ENCODE measurements at places on chromosomes 12 and 14. TPM values are rescaled to one million over a fixed set of nuclear protein-coding genes. Genes with fewer than 3 reads are reported as not detected.

GRCh38 chr14:63952933-63953437 lies 100.2 kb downstream of the SYNE2 start:
- DNase-seq, result no peak

DNA sequence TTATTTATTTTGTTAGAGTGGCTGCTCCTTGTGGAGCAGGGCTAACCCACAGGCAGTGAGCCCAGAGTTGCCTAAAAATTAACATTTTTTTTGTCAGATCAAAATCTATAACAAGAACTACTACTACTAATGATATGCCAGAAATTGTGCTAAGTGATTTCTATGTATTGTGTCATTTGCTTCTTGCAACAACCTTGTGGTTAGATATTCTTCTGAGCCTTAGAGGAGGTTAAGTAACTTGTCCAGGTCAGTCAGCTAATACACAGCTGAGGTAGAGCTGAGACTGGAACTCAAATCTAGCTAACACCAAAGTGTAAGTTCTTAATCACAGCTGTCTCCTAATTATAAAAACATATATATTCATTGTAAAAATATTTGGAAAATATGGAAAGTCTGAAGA lies 29.8 kb downstream of the CFL2 start:
- DNase-seq, result no peak

DNA sequence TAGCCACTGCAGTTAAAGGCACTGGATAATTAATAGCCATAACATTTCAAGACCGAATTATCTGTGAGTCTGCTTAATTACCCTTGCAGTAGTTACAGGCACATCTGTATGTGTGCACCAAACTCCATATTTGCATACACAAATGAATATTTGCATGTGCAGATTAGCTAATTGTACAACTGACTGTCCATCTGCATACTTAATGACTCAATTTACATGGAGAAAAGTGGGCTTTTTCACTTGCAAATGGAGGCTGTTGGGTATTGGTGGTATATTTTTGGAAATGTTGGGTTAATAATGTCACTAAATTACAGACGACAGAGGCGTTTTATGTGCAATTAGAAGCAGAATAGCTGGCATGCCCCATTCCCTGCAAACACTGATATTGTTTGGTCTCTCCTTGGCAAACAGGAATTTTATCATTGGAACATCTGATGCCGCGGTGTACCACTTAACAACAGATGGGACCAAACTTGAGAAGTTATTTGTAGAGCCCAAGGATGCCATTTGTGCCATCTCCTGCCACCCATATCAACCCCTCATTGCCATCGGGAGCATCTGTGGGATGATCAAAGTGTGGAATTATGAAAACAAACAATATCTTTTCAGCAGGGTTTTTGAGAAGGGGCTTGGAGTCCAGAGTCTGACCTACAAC lies 39.6 kb downstream of the CFAP251 start:
- no peak for DNase-seq

DNA sequence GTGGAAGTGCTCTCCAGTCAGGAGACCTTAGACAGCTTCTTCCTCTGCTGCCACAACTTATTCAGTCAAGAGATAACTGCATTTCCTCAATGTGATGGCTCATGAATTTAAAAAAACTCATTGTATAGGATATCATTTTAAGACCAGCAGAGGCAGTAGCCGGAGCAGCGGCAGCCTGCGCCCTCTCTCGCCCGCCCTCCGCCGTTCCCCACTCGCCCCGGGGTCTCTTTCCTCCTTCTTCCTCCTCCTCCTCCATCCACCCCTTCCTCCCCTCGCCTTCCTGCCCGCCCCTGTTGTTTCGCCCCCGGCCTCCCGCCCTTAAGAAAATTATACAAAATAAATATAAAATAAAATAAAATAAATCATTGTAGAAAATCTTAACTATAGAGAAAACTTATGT lies 687.6 kb downstream of the FLRT2 start:
- DNase-seq, result no peak

- DNase-seq, result no peak
Measured at GRCh38 chr12:42802785-42803189, 213.2 kb upstream of the PRICKLE1 start.

Gene RNFT2
- 14.6 TPM for total RNA-seq

Gene HOXC12
- not detected for total RNA-seq

GRCh38 chr14:89486961-89487360 lies 69.9 kb upstream of the FOXN3 start:
- DNase-seq, result no peak

Gene TMEM233
- total RNA-seq, result not detected

DNA sequence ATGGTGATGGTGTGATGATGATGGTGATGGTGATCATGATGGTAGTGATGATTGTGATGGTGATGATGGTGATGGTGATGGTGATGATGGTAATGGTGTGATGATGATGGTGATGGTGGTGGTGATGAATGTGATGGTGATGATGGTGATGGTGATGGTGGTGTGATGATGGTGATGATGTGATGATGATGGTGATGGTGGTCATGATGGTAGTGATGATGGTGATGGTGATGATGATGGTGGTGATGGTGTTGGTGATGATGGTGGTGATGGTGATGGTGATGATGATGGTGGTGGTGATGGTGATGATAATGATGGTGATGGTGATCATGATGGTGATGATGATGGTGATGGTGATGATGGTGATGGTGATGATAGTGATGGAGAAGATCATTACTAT lies 120.3 kb downstream of the ZNF664 start:
- no peak for DNase-seq

DNA sequence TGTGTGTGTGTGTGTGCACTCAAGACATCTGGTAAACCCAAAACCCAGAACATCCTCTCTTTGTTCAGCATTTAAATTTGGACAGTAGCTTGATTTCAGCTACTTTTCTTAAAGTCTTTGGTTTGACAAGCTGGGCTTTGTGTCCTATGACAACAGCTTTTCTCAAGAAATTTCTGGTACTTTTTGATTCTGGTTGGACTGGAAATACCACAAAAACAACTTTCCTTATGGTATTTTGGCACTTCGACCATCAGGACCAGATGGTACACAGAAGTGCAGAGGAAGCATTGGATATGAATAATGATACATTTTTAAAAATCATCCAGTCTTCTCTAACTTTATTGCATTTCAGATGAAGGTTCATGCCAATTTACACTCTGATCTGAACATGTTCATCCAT lies 286.6 kb upstream of the FLRT2 start:
- DNase-seq, result no peak

DNA sequence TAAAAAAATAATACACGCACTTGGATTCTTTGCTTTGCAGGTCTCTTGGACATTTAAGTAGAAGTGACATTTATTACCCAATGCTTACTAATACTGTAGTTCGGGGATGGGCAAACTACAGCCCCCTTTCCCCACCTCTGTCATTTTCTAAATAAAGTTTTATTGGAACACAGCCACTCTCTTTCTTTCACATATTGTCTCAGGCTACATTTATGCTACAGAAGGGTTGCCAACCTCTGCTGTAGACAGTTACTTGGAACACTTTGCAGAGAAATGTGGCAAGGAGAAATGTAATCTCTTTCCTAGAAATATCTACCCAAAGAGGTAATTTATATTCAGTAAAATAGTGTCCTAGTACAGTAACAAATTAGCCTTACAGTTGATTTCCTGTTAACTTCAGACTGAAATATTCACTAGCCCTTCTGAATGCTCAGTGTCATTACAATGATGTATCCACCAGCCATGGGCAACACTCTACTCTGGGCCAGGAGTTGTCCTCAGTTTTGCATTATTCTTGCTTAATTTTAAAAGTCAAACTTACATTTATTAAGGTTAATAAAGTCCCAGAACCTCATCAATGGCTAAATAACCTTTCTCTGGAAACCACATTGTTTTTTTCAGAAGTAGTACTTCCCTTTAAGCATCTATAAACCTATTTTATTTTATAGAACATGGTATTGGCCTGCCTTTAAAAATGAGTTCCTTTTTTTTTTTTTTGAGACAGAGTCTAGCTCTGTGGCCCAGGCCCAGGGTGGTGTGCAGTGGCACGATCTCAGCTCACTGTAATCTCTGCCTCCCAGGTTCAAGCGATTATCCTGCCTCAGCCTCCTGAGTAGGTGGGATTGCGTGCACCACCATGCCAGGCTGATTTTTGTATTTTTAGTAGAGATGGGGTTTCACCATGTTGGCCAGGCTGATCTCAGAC lies 269.6 kb upstream of the AMIGO2 start:
- DNase-seq, result no peak

GRCh38 chr14:61297581-61297980 lies 16.4 kb upstream of the TMEM30B start:
- no peak for DNase-seq

Gene GPR68
- 15.4 TPM for total RNA-seq

GRCh38 chr14:54487771-54488170 lies 1.0 kb downstream of the GMFB start:
- no peak for DNase-seq

DNA sequence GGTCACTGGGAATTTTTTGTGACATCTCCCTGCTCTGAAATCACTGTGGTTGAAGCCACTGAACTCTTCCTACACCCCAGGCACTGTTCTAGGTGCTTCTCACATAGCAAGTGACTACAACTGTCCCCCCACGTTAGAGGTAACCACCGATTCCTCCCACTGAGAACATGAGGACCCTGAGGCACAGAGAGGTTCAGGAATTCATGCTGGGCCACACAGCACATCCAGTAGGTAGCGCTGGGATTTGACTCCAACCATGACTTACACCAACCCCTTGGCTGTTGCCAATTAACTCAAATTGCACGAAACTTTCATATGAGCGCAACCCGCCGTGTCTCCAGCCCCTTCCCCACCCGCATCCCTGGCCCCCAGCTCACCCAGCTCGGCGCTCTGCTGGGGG lies 105.2 kb downstream of the RFLNA start:
- DNase-seq, result no peak

Gene IL23A
- total RNA-seq, result 29.6 TPM

GRCh38 chr14:71728386-71728785 lies 203.8 kb upstream of the RGS6 start:
- DNase-seq, result no peak

Gene TAS2R43
- not detected for total RNA-seq

Gene RTN1
- total RNA-seq, result 0.13 TPM

GRCh38 chr12:84070292-84070691 lies 842.3 kb downstream of the SLC6A15 start:
- DNase-seq, result no peak

Gene IKZF4
- total RNA-seq, result 11.0 TPM

Gene ANKS1B
- total RNA-seq, result 0.60 TPM

Gene LRP1-AS
- not detected for total RNA-seq

Gene OTX2
- not detected for total RNA-seq

Gene KCNJ8
- not detected for total RNA-seq

Gene ANO4
- not detected for total RNA-seq

GRCh38 chr12:127774828-127775227 lies 492.1 kb upstream of the TMEM132C start:
- no peak for DNase-seq

DNA sequence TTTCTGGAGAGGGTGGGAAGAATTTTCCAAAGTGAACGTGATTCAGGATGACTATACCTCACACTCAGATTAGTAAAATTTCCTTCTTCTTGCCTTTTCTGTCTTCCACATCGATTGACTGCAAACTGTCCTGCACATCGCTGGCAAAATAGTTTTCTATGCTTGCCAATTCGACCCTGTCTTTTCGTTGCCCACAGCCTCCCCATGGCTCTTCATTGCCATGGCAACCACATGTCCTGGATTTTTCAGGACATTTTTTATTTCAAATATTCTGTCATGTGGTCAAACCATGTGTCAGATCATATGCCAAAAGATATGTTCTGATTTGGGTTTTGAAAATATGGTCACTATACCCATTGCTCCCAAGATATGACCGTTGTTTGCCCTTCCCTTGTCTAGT lies 46.9 kb upstream of the OTX2 start:
- no peak for DNase-seq

DNA sequence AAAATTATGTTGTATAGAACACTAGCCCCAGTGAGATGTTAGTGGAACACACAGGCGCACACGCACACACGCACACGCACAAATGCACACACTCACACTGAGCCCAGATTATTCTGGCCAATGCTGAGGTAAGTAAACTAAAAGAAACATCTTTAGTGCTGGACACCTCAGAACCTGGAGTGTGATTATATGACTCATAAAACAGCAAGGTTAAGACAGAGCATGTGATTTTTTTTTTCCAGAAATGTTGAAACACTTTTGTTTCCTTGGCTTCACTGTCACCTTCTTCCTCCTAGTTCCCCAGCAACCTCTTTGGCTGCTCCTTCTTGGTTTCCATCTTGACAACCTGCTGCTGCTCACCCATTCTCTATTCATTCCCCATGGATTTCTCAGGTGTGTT lies 141.0 kb upstream of the ALG10B start:
- no peak for DNase-seq

GRCh38 chr12:116698116-116698515 lies 39.8 kb downstream of the SPRING1 start:
- DNase-seq, result no peak

Gene C1QL4
- total RNA-seq, result not detected

Gene TSPAN19
- not detected for total RNA-seq

- DNase-seq, result no peak
Measured at GRCh38 chr12:99552022-99552421, 95.5 kb upstream of the GARIN6 start.

Gene TMEM119
- total RNA-seq, result not detected

Gene PAX9
- not detected for total RNA-seq
